ENCODE measurements at places on chromosomes 7 and 10. TPM values are rescaled to one million over a fixed set of nuclear protein-coding genes. Genes with fewer than 3 reads are reported as not detected.

DNA sequence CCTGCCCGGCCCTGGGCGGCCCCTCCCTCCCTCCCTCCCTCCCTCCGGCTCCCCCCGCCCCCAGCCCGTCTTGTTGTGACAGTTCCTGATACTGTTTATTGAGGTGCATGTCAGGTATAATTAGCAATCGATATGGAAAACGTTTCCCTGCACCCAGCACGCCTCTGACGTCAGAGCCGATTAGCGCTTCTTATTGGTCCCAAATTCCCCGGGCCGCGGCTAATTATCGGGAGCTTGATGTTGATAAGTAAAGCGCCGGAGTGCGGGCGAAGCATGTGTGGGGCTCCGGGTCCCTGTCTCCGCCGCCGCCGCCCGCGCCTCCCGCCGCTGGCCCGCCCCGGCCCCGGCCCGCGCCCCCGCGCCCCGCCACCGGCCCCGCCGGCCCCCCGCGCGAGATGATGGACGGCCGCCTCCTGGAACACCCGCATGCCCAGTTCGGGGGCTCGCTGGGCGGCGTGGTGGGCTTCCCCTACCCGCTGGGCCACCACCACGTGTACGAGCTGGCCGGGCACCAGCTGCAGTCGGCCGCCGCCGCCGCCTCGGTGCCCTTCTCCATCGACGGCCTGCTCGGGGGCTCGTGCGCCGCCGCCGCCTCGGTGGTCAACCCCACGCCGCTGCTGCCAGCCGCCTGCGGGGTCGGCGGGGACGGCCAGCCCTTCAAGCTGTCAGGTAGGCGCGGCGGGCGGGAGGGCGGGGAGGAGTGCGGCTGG lies at the start of gene UNCX:
Gene UNCX (plus strand): TSS at position 250 of the 710 bp plus-strand sequence. CDS start 146 bp downstream, at position 396.
- no peak within 1 kb of the TSS for H3K4me3 ChIP-seq
- H3K27ac ChIP-seq = no peak within 1 kb of the TSS
- H3K27me3 ChIP-seq = peaks cover 86% of the 10 kb centered on the region
- peaks cover 5% of the 10 kb centered on the region for H3K4me1 ChIP-seq
- no peak for DNase-seq

GRCh38 chr7:116809636-116810266 lies 52.6 kb upstream of the CAPZA2 start:
- no peaks in the 10 kb centered on the region for H3K36me3 ChIP-seq
- no peak overlapping the region for H3K27ac ChIP-seq
- H3K4me1 ChIP-seq = peaks cover 13% of the 10 kb centered on the region
- DNase-seq = no peak
- no peak overlapping the region for H3K4me3 ChIP-seq
- H3K27me3 ChIP-seq = no peaks in the 10 kb centered on the region

DNA sequence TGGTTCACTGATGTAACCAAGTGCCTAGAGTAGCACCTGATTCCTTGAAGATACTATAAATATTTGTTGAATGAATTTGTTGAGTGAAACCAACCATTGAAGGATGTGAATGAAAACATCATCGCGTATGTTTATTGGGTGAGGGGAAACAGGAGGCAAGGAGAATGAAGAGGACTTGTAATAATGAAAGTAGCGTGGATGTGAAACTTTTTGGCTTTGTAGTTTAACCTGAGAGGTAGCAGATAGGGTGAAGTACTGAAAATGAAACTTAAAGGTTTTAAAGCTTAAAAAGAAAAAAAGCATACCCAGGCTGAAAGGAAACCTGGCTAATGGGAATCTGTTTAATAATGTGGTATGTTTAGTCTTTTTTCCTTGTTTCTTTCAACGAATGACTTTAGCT lies 5.2 kb downstream of the CCNY start:
- DNase-seq = no peak
- H3K27me3 ChIP-seq = no peaks in the 10 kb centered on the region
- no peak overlapping the region for H3K4me3 ChIP-seq
- H3K36me3 ChIP-seq = no peaks in the 10 kb centered on the region

DNA sequence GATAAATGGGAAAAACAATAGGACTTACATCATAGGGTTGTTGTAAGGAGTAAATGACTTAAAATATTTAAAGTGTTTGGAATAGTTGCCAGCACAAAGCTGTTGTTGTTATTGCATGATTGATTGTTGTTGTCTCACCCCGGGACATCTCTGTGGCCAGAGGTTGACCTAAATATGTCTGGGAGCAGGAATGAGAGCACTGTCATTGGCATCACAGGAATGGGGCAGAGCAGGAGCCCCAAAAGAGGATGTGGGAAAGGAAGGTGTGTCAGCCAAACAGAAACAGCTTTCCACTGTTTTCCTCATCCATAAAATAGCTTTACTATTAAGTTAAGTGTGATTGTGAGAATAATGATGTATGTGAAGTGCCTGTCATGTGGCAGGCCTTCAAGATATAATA lies 121.6 kb downstream of the TMEM168 start:
- no peak for DNase-seq
- H3K27ac ChIP-seq = no peak overlapping the region
- H3K36me3 ChIP-seq = no peaks in the 10 kb centered on the region
- no peaks in the 10 kb centered on the region for H3K27me3 ChIP-seq

GRCh38 chr10:62842983-62843382 lies 26.8 kb upstream of the EGR2 start:
- no peaks in the 10 kb centered on the region for H3K4me1 ChIP-seq
- no peak overlapping the region for H3K4me3 ChIP-seq
- H3K27me3 ChIP-seq = no peaks in the 10 kb centered on the region

DNA sequence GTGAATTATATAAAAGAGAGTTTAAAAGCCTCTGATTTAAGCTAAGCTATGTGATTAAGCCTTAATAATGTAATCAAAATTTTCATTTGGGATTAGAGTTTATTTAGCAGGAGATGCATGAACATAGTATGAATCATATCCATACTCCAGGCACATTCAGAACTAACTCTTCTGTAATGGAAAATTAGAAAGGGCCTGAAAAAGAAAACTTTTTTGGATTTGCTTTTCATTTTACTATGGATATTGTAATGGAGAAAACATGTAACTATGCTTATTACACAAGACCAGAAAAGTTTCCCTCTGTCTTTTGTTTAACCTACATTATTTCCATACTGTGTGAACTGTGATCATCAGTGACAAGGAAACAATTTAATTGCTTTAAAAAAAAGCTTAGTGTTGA lies 22.0 kb downstream of the TES start:
- H3K4me3 ChIP-seq = no peak overlapping the region
- no peak for DNase-seq
- no peak overlapping the region for H3K27ac ChIP-seq
- H3K36me3 ChIP-seq = peaks cover 7% of the 10 kb centered on the region
- H3K4me1 ChIP-seq = peaks cover 48% of the 10 kb centered on the region
- H3K27me3 ChIP-seq = no peaks in the 10 kb centered on the region

DNA sequence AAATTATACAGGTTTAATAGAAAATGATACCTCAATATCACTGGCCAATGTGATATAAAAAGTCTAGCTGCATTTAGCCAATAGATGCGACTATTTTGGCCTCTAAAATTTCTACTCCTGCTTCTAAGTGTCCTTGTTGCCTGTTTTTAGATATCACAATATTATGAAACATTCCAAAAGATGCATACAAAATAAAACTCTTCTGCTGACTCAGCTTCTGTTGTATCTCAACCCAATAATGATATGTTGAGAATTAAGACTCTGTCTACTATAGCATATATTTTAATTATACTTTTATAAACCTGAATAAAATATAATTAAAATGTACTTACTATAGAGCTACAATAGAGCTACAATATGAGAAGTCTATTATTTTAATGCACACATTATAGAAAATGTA lies 661.0 kb upstream of the TEX47 start:
- H3K4me1 ChIP-seq = no peaks in the 10 kb centered on the region
- H3K27ac ChIP-seq = no peak overlapping the region
- H3K27me3 ChIP-seq = no peaks in the 10 kb centered on the region
- DNase-seq = no peak
- no peaks in the 10 kb centered on the region for H3K36me3 ChIP-seq

- H3K27ac ChIP-seq = peak overlapping the region; percentile 60
- H3K27me3 ChIP-seq = no peaks in the 10 kb centered on the region
- H3K4me1 ChIP-seq = peaks cover 16% of the 10 kb centered on the region
- H3K36me3 ChIP-seq = no peaks in the 10 kb centered on the region
- no peak overlapping the region for H3K4me3 ChIP-seq
These were observed 169.2 kb downstream of the ZNF438 start for GRCh38 chr10:30862486-30862885.

DNA sequence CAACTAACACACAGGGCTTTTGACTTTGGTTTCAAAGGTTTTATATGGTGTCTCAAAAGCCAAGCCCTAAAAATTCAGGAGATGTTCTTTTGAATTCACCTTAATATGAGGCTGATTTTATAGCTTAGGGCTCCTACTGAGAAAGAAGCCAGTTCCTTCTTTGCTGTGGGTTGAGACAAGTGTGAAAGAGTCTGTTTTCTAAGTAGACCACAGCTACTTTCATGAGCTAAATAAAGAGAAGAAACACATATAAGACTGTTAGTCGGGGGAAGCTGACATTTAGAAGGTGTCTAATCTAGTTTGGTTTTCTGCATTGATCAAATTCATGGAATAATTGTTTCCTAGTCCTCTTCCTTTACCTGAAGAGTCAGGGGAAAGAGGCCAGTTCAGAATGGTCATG lies 332.1 kb upstream of the CELF2 start:
- no peak overlapping the region for H3K4me3 ChIP-seq
- no peak overlapping the region for H3K27ac ChIP-seq
- no peaks in the 10 kb centered on the region for H3K4me1 ChIP-seq
- H3K36me3 ChIP-seq = no peaks in the 10 kb centered on the region
- H3K27me3 ChIP-seq = no peaks in the 10 kb centered on the region
- no peak for DNase-seq

DNA sequence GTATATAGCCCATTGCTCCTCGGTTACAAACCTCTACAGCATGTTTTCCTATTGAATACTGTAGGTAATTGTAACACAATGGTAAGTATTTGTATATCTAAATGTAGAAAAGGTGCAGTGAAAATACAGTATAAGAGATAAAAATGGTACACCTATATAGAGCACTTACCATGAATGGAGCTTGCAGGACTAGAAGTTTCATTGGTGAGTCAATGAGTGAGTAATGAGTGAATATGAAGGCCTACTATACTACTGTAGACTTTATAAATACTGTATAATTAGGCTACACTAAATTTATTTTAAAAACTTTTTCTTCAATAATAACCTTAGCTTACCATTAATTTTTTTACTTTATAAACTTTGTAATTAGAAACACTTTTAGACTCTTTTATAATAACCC lies 239.7 kb downstream of the CDK14 start:
- no peak overlapping the region for H3K4me3 ChIP-seq
- no peaks in the 10 kb centered on the region for H3K36me3 ChIP-seq
- no peak for DNase-seq
- H3K27ac ChIP-seq = no peak overlapping the region
- H3K4me1 ChIP-seq = no peaks in the 10 kb centered on the region
- no peaks in the 10 kb centered on the region for H3K27me3 ChIP-seq

- no peak overlapping the region for H3K4me3 ChIP-seq
- H3K4me1 ChIP-seq = no peaks in the 10 kb centered on the region
- no peaks in the 10 kb centered on the region for H3K27me3 ChIP-seq
- no peaks in the 10 kb centered on the region for H3K36me3 ChIP-seq
- DNase-seq = no peak
These were observed 58.0 kb downstream of the NUDCD3 start for GRCh38 chr7:44432381-44432977.

GRCh38 chr7:47027695-47028240 lies 554.1 kb downstream of the TNS3 start:
- H3K4me1 ChIP-seq = no peaks in the 10 kb centered on the region
- H3K4me3 ChIP-seq = no peak overlapping the region
- no peak overlapping the region for H3K27ac ChIP-seq
- no peaks in the 10 kb centered on the region for H3K27me3 ChIP-seq
- DNase-seq = no peak
- no peaks in the 10 kb centered on the region for H3K36me3 ChIP-seq

GRCh38 chr10:132496360-132497062 lies 41.1 kb upstream of the INPP5A start:
- no peak for DNase-seq
- no peaks in the 10 kb centered on the region for H3K27me3 ChIP-seq
- no peaks in the 10 kb centered on the region for H3K36me3 ChIP-seq
- H3K4me1 ChIP-seq = peaks cover 16% of the 10 kb centered on the region

DNA sequence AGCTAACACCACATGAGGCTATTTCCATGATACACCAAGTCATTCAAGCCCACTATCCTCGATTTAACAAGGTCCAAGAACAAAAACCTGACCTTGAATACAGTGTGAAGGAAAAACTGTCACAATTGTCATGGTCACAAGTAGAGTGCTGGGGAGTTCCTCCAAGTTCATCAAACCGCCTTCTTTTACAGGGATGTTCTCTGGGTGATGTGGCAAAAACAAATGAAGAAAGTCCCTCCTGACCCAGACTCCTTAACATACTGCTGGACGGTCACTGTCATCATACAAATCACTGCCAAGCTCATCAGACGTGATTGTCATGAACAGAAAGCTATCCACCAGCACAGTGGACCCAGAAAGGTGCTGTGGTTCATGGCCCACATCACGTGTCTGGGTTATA lies 28.9 kb downstream of the HIPK2 start:
- no peak overlapping the region for H3K27ac ChIP-seq
- no peaks in the 10 kb centered on the region for H3K27me3 ChIP-seq
- no peaks in the 10 kb centered on the region for H3K36me3 ChIP-seq
- no peak for DNase-seq
- H3K4me1 ChIP-seq = peaks cover 29% of the 10 kb centered on the region
- no peak overlapping the region for H3K4me3 ChIP-seq

Gene CLCN1
- total RNA-seq = not detected

Gene IL6
- 6.5 TPM for total RNA-seq

Gene OR2A1
- not detected for total RNA-seq
